ENCODE measurements at places on chromosomes 11 and 22.

DNA sequence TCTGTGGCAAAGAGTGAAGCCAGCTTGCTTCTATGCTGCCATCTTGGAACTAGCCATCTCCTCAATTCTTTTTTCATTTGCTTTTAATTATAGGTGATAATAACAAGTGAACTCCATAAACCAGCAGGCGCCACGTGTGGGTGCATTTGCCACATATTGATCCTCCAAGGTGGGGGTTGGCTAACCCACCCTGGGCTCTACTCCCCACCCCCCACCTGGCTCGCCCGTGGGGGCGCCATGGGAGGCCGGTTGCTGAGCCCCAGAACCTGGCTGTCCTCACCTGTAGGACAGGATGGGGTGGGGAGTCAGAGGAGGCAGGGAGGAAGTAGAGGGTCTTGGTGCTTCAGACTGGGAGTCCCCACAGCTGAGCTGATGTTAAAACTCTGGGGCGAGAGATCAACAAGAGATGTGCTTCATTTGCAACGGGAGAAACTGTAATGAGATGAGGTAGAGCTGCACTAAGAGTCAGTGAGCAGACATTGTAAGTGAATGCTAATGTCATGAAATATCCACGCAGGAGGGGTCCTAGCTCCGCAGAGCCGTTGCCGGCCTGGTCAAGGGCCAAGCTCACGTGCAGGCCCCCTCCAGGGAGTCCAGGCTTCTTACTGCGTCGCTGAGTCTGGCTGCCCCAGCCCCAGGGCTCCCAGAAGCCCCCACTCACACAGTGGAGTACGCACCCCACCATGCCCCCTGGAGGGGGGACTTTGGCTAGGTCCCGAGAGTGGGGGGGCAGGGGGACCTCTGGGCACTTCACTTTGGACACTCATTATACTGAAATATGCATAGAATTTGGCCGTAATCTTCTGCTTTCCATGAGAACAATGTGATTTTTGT lies 59.4 kb downstream of the BRD1 start:
- no peak for DNase-seq

GRCh38 chr11:75536786-75537641 lies 11.3 kb upstream of the GDPD5 start:
- DNase-seq = no peak

- DNase-seq = no peak
These were observed 133.8 kb upstream of the NAV2 start for GRCh38 chr11:19578871-19579270.

DNA sequence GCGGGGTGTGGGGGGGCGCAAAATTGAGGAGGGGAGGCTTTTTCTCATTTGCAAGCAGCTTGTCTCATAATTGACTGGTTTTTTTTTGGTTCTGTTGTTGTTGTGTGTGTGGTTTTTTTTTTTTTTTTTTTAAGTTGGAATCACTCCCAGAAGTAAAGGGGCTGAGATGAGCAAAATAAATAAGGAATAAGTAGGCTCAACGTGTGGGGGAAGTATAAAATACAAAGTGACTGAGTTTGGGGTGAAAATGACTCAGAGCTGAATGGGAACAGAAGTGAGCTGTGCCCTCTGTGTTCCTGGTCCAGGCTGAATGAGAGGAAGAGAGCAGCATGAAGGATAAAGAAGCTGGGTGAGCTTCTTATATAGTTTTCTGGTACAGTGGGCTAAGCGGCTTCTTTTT lies 90.0 kb downstream of the GRIK4 start:
- DNase-seq = no peak

DNA sequence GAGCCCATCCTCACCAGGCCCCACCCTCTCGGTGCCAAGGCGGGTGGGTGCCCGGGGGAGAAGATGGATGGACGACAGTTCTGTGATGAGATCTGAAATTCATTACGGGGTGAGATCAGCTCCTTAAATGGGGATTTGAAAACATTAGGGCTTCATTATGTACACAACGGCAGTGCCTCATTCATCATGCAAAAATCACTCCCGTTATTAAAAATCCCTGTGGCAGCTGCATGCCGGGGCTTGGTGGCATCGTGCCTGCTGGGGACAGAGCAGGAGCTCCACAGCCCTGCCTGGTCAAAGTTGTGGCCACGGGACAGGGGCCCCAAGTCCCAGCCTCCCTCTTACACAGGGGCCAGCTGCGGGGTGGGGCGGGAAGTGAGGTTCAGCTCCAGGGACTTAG lies 20.2 kb downstream of the OTUB1 start:
- no peak for DNase-seq

GRCh38 chr11:296171-297050 lies 2.9 kb downstream of the IFITM5 start:
- DNase-seq = peak; percentile 34

- no peak for DNase-seq
These were observed 15.7 kb upstream of the AMPD3 start for GRCh38 chr11:10439351-10439750.

DNA sequence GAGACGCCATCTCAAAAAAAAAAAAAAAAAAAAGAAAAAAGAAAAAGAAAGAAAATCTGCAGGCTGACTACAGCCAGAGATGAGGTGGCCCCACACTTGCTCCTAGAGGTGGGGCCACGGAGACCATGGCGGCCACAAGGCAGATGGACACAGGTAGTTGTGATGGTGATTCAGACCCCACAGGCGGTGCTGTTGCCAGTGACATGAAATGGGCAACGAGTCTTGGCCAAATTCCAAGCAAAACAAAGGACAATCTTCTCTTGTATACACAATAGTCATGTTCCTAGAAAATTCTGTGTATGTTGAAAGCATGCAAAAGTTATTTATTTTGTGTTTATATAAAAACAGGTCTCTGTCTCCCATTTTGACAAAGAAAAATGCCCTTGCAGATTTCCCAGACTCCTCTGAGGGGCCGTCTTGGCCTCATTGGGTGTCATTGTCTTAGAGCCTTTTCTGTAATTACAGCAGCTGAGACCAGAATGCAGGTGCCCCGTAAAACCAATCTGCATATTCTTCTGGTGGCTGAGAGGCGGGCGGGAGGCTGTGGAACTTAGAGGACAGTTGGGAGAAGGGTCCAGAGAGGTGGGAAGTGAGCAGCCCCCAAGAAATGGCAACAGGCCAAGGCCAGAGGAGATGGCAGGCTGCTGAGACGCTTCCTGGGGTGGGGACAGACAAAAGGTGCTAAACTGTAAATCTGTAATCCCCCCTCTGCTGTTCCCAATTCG lies 22.5 kb upstream of the DAGLA start:
- no peak for DNase-seq

GRCh38 chr11:106418791-106419190 lies 341.3 kb downstream of the AASDHPPT start:
- DNase-seq = no peak

GRCh38 chr22:46275455-46276122 lies 7.8 kb downstream of the TTC38 start:
- no peak for DNase-seq

- DNase-seq = no peak
These were observed 22.4 kb downstream of the MMP10 start for GRCh38 chr11:102757823-102758549.

DNA sequence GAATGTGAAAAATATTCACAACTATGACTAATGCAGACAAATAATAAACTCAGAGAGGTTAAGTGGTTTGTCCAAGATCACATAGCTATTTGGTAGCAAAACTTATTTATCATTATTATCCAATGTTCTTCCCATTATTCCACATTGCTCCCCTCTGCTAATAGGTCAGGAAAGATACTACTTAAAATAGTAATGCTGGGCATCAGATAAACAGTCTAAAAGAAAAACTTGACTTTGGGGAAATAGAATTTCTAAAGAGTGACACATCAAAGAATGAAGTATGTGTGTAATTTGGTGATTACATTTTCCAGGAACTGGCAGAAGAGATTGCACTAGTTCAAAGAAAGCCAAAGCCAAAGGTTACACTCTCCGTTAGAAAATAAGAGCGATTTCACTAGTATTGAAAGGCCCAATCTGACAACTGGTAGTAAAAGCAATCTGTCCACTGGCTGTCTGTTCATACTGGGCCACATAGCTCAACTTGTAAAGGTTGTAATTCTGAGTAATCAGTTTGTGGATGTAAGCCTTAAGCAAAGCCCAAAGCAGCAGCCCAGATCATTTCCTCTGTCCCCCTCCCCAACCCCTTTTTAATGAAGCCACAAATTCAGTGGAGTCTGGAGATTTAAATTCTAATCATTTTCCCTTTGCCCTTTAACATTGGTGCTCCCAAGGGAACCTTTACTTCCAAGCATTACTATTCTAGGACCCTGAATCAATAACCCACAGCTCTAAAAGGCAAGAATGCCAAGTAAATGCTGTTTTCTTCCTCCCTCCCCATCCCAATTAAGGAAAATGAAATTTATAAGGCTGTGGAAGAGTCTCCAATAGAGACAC lies 283.5 kb downstream of the TTC28 start:
- DNase-seq = no peak

DNA sequence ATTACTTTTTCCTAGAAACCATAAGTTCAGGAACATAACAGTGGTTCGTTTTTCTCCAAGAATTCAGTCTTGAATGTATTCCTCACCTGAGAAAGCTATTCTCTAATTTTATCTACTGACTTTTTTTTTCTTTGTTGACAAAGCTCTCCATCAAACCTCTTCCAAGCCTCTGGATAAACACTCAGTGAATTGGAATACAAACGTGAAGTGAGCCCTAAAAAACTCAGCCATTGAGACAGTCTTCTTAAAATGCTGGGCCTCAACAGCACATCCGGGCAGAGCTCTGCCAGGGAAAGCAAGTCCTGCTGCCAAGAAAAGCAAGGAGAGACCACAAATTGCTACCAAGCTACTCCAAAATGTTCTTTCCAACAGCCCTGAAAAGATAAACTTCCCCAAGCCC lies 7.7 kb upstream of the SLC1A2 start:
- DNase-seq = no peak

- DNase-seq = no peak
These were observed 100.8 kb upstream of the CLPB start for GRCh38 chr11:72535194-72535547.

- no peak for DNase-seq
These were observed 201.8 kb upstream of the NCAM1 start for GRCh38 chr11:112759418-112759817.

GRCh38 chr11:118705791-118706545 lies 26.5 kb upstream of the TREH start:
- no peak for DNase-seq

GRCh38 chr22:44289414-44290171 lies 23.2 kb downstream of the SHISAL1 start:
- DNase-seq = no peak

GRCh38 chr22:24819911-24820461 lies 14.0 kb downstream of the SGSM1 start:
- no peak for DNase-seq

- DNase-seq = no peak
These were observed 109.5 kb downstream of the TENM4 start for GRCh38 chr11:79331203-79331901.

DNA sequence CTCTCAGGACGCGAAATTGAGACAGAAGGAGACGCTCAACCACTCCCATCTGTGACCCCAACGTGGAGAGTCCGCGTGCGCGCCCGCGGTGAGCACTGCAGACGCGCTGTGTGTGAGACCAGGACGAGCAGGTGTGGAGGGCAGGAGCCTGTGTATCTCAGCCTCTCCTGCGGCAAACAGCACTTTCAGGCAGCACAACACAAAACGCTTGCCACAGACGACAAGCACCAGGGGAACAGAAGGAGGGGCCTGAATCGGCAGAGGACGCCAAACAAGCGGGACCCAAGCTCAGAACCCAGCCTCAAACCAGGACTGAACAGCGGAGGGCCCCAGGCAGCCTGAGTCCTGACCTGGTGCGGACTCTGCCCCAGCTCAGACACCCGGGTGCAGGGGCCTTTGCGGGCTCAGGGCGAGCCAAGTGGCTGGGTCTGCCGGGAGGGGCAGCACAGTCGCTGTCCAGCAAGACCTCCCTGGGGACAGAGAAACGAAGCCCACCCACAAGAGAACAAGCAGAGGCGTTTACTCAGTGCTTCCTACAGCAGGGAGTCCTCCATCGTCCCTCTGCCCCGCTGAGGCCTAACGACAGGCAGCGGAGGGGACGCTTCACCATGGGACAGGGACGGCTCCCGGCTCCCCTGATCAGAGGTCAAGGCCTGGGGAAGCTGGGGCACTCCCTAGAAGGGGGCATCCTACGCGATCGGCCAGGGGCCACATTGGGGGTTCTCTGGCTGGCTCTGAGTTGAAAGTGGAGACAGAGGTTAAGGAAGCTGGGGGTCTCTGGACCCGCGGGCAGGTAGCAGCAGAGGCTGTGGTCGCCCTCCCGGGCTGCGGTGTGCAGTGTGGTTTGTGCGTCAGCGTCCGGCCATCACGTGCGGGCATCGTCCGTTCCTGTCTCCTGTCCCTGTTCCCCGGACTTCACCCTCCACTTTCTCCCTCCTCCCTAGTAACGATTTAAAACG lies 560.8 kb downstream of the BRD1 start:
- no peak for DNase-seq

DNA sequence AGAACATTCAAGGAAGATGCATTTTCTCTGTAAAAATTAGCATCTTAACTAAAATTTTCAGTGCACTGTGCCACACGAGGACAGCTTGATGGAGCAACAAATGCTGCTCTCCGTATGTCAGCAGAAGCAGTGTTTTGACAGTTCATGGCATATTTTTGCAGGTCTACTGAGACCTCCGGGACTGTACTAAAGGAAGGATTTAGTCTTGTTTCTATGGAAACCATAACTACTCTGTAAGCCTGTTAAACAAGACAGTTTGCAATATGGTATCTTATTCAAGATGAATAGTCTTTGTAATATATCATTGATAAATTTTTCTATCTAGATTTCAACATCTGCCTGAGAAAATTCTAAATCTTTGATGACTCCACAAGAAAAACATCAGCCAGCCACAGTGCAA lies 184.0 kb upstream of the GUCY1A2 start:
- DNase-seq = no peak

DNA sequence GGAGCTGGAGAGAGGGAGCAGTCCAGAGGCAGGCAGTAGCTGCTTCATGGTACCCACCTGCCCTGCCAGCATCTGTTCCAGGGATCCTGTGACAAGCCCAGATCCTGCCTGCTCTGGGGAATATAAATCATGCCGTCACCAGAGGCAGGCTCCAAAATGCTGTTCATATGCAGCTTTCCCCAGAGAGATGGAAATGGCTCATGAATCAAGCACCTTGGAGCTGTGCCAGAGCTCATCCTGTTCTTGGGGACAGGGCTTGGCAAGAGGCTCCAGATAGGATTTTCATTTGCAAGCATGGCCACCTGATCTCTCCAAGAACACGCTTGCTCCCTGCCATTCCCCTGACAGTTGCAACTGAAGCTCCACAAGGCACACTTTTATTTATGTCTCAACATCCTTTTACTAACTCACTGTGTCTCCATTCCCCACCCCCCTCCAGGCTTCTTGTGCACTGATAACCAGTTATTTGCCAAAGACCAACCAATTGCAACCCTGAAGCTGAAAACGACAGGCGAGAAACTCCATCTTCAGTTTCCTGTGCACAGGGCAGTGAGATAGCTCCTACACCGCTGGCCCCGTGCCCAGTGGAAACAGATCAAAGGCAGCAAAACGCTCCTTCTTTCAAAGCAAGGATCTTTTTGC lies 115.8 kb upstream of the PITPNB start:
- peak; percentile 79 for DNase-seq

DNA sequence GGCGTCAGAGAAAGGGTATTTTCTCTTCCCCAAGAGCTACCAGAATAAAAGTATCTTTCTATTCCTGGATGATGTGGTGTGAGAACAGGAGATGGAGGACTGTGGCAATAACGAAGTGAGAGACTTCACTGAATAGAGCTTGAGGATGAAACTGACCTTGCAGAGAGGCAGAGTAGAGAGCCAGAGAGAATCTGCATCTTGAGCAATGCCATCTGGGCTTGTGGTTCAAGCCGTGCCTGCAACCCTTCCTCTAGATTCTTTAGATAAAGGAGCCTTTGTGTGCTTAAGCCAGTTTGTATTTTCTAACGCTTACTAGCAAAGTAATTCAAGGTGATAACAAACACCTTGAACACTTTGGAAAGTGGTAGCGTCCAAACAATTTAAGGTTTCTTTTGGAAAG lies 2.2 kb downstream of the ME3 start:
- no peak for DNase-seq
